NCI-H82 (cell line): ENCODE measurements at places on chromosomes 5 and 9.

- no peak for DNase-seq
Measured at GRCh38 chr9:84586662-84587061, 82.9 kb upstream of the NTRK2 start.

DNA sequence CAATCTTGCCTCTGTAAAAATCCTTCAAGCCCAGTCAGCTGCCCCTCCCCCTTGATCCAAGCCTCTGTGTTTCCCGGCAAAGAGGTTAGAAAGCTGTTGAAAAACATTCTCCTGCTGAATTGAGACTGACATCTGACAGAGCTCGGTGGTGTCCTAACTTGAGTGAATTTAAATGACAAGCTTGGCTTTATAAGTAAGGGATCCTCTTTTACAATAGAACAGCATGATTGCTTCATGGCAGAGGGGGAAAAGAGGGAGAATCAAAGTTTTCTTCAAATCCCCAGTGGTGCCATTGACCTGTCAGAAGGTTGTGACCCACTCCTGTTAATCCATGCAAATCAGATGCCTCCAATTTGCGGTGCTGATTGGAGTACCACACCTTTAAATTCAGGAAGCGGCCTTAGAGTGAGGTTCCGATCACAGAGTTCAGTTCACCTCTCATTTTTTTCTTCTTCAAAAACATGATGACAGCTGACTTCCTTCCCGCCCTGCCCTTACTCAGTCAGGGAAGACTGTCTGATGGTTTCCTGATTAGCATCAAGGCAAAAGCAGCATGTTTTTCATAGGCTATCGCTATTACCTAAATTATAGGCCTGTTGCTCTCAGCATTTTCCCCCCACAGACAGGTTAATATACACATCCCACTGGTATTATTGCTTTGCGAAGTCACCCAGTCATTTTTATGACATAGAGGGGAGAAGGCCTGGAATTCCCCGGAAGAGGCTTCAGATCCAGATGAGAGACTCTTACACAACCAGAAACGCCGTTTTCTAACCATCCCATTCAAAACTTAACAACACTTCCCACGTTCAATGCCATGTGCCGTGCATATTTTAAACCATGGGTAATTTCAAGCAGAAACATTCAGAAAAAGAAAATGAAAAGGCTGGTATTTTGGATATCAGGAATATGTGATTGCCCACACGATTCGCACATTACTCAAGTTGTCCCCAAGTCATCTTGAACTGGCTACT lies 141.4 kb downstream of the EBF1 start:
- no peak for DNase-seq

GRCh38 chr5:62720031-62720441 lies 141.4 kb downstream of the LRRC70 start:
- DNase-seq, result peak; percentile 50

GRCh38 chr5:102807878-102808502 lies 52.9 kb downstream of the PAM start:
- peak; percentile 78 for DNase-seq

DNA sequence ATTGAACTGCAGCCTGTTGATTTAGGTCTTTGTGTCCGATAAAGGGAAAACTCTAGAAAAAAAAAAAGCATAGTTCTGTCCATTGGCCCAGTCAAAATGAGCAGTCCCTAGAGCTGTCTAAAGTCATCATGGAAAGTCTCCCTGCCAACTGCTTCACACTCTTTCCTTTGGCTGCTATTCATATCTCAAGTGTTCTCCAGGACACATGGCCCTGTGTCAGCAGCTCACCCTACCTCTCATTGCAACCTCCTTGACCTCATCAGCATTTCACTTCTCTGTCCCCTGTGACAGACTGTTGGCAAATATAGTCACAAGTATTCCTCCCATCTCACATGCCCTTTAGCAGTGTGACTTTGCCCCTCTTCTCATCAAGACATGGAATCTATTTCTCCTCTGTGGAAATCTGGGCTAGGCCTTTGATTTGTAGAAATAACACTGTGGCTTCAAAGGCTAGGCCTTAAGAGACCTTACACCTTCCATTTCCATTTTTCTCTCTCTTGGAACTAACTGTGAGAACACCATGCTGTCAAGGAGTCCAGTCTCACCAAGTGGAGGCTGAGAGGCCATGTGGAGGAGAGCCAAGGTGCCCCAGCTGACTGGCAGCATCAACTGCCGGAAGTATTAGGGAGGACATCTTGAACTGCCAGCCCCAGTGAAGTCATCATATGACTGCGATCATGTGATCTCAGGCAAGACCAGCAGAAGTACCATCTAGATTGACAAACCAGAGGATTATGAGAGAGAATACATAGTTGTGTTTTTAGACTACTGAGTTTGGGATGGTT lies 149.4 kb upstream of the TARS1 start:
- no peak for DNase-seq

DNA sequence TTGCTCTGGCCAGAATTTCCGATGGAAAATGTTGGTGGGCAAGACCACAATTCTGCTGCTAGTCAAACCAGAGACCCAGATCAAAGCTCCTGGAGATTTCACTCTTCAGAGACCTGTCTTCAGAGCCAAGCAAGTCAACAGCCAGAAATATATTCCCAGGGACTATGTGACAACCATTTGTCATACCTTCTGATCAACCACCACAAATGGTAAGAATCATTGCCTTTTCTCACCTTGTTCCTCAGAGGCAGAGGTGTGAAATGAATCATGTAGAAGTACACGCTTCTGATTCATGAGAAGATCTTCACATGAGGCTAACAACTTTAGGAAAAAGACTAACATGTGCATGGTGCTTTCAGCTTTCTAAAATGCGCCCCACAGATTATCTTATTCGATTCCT lies 53.5 kb downstream of the SUSD1 start:
- no peak for DNase-seq

GRCh38 chr5:61734966-61735365 lies 402.9 kb downstream of the ZSWIM6 start:
- no peak for DNase-seq

- peak; percentile 43 for DNase-seq
Measured at GRCh38 chr5:72020161-72020983, 86.9 kb upstream of the MAP1B start.

- DNase-seq, result no peak
Measured at GRCh38 chr5:141488591-141489561, at the start of gene PCDHGC5. Gene PCDHGC5, plus strand, starts transcription at chr5:141489081. Its CDS starts 160 bp downstream, at chr5:141489241.

DNA sequence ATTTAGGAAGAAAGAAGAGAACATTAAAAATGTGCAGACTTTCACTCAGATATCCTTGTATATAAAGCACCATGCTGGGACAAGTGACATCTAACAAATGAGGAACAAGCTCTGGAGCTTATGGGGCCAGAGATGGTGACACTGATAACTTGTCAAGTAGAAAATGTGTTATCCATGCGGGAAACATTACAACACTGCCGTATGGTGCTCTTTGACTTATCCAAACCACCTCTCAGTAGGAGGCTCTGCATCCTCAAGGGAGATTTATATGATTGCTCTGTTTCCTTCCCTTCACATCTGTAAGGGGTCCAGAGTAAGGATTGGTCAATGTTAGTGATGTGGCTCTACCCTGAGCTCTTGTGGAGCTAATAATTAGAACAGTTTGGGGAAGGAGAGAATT lies 23.5 kb downstream of the KCTD16 start:
- no peak for DNase-seq

GRCh38 chr5:35856765-35857351 lies at the start of gene IL7R:
Gene IL7R, plus strand, starts transcription at chr5:35856891. Its CDS starts 87 bp downstream, at chr5:35856978.
- DNase-seq, result no peak

- no peak for DNase-seq
Measured at GRCh38 chr5:78404682-78405293, 44.4 kb downstream of the SCAMP1 start.
